ENCODE measurements at places on chromosomes 1 and 21.
A peak's percentile ranks its signal among the peaks of the same experiment; 100 is the strongest.

GRCh38 chr21:45335761-45336534, 48.3 kb upstream of the POFUT2 start:
- no peak for DNase-seq

DNA sequence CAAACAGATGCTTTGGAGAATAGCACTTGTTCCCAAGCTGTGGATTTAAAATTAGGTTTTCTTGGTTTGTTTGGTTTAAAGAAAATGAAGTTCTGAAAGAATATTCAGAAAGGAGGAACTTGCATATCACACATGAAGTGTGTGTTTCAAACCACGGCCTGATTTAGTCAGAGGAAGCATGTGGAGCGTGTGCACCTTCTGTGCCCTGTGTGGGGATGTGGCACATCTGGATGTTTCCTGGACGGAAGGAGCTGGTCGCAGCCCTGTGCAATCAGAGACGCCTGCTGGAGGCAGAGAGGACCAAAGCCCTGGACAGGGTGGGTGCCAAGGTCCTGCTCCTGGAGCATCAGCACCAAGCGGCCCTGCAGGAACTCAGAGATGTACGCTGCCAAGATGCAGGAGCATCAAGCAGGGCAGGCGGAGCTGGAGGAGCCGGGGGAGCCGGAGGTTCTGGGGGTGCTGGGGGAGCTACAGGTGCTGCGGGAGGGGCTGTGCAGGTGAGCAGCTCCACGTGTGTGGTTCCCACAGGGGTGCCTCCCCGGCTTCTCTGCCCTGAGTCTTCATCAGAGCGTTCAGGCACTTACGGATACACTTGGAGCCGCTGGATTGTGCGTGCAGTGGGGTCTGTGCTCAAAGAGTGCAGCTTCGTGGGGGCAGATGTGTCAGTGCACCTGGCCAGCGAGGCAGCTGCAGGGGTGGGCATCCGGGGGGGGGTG, 45.7 kb downstream of the PCNT start:
- no peak for DNase-seq

GRCh38 chr1:160219062-160219929, 14.1 kb downstream of the PEA15 start:
- no peak for DNase-seq

DNA sequence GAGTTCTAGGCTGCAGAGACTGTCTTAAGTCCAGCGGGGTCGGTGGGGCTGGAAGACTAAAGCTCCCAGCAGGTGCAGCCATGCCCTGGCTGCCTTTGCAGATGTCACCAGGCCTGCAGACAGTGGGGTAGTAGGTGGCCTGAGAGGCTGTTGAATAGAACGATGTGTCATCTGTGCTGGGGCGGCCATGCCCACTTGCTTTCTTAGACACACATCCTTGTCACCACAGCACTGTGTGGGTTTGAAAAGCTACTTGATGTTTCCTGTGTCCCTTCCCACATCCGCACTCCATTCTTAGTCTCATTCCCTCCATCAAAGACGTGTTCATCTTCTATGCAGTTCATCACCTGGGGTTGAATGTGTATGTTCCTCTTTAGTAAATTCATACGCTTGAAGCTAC, 184.5 kb upstream of the TMEM51 start:
- peak; percentile 7 for DNase-seq

DNA sequence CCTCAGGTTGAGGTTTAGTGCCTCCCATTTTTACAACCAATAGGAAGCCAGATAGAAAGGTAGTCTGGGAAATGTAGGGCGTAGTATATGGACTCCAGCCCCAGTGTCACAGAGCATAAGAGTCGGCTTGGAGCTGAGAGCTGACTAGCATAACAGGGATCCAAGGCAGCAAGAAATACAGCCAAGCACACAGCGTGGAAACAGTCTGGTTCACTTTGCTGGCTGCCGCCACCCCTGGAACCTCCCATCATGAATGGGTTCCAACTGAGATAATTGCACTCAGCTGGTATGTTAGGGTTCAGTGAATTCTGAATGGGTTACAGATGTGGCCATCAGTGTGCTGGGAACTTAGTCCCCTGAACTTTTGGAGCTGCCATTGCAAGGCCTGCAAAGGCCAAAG, 76.7 kb upstream of the GPR88 start:
- no peak for DNase-seq

Data from stimulated activated CD8-positive, alpha-beta memory T cell treated with anti-CD3 and anti-CD28 coated beads, Interleukin-4, amount 100 ng/mL, for 1 hour (primary cell).